ENCODE measurements at places on chromosomes 1 and 21.

DNA sequence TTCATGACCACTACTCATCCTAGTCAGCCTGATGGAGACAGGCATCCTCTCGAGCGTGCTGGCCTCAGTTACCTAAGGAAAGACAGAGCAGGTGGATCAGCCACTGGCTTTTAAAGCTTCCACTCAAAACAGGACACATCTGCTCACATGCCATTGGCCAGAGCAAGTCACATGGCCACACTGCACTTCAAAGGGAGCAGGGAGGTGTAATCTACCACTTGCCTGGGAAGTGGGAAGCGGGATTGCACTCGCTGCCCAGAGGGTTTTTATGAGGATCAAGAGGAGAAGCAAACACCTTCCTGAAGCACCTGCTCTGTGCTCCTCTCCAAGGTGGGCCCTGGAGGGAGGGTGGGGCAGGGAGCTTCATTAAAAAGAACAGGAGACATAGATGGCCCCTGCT is 108.0 kb downstream of the TAS1R2 start:
- no peak for DNase-seq

- no peak for DNase-seq
Measured at GRCh38 chr1:175493321-175494010, 249.9 kb downstream of the TNR start.

DNA sequence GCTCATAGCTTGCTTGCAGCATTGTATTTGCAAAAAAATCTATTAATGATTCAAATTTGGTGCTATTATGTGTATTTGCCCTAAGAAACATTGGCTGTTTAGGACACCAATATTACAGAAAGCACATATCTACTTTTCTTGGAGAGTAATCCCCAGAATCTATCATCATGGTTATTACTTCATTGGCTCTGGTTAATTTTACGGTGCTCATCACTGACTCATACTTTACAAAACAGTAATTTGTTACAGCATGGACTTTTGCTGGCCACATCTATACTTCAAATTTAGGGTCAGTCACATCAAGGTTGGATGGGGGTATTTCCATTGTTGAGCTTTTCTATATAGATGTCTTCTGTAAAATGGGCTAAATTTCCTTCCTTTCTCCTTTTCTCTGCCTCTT is 45.7 kb downstream of the SH3GLB1 start:
- DNase-seq: peak; percentile 69

DNA sequence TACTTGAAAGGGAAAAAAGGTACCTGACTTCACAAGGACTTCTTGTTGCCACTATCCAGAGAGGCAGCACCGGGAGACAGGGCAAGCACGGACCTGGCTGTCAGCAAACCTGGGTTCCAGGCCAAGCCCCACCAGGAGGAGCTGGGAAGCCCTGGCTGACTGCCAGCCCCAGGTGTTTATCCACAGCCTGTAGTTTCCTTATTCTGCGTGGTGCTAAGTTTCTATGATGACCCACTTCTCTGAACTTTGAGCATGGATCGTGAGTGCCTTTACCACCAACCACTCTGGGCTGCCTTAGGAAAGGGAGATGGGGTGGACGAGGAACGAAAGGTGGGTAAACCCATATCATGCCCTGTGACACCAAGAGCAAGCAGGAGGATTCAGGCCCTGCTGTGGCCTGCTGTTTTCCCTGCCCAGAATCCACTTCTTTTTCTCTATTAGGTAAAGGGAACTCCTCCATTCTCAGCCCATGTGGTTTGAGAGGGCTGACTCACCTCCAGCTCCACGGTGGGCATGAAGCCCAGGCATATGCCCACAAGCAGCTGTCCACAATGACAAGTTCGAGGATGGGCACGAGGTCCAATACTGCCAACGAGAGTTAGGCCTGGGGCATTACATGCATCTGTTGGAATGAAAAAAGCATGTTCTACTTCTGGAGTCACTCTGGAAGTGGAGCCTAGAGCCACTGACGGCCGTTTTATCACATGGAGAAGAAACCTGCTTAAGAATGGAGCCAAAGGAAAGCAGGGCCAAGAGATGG is 20.3 kb downstream of the TSPAN2 start:
- peak; percentile 58 for DNase-seq

- peak; percentile 97 for DNase-seq
Measured at GRCh38 chr21:39014747-39015146, 168.5 kb downstream of the PSMG1 start.

DNA sequence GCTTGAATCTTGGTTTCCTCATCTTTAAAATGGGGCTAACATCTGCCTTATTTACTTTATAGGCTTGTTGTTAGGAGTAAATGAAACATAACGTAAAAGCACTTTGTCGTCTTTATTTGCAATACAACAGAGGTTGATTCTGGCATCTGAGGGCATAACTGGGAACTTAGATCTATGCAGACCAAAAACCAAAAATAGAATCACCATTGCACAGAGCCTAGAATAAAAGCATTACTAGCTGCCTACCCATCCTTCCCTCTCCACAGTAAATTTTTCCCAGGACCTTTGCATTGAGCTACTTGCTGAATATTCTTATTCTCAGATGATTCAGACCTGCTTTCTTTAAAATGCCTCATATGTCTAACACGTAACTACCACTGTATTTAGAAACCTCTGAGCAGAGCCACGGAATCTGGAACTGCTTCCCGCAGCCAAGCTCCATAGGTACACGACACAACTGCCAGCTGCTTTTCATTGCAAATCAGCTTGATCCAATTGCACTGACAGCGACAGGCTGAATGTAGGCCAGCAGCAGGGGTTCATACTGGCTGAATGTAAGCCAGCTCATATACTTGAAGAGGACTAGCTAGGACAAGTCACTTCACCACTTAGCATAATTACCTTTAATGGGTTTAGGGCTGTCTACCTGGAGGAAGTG is 33.2 kb upstream of the SERBP1 start:
- DNase-seq: no peak

DNA sequence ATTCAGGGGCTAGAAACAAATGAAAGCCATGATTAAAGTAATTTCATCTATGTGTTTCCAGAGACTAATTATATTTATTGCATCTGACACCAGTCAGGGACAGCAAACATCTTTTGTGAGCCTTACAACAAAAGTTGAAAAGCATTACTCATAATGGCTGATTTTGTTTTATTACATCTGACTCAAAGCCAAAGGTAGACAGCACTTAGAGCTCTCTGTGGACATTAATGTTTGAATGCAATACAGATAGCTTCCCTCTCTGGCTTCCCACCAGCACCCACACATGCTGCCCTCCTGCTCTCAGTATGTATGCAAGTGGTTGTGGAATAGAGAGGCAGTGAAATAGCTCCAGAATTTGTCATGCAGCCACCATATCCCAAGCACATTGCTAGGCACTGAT is 198.7 kb downstream of the SETD4 start:
- DNase-seq: no peak
